ENCODE measurements at places on chromosomes 12 and 14.

DNA sequence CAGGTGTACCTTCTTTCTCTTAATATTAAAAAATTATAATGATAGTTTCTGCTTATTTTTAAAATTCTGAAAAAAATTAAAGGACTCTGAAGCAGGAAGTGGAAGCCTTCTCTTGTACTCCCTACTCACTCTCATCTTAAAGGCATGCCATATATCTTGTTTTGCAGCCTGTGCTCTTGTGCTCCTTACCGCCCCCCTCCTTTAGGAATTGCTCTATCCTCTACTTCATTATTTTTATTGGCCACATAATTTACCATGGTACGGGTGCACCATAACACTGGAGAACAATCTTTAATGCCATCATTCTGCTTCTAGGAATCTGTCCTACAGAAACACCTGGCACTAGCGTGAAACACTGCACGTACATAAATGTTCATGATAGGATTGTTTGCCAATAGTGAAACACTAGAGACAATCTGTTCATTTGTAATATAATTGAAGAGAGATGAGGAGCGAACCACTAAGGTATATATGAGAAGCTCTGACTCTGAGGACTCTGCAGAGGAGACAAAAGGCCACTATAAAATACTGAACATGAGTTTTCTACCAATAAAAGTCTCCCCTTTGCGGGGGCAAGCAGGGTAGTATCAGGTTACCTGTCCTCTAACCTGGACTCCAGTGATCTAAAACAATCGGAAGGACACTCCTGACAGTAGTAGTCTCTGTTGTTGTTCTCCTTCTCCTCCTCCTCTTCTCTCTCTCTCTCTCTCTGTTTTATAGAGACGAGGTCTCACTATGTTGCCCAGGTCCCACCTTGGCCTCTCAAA is 6.3 kb upstream of the NYNRIN start:
- DNase-seq = no peak

GRCh38 chr12:85821206-85821605 is 15.0 kb downstream of the RASSF9 start:
- no peak for DNase-seq

DNA sequence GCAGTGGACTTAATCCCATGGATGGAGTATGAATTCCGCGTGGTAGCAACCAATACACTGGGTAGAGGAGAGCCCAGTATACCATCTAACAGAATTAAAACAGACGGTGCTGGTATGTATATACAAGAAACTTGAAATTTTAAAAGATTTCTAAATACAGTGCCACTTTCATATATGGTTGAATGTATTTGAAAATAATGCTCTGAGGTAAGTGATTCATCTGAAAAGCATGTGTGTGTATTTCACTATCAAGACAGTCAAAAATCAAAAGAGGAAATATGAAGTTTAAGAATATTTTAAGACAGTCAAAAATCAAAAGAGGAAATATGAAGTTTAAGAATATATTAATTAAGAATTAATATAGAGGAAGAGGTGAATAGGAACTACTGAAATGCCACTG is 195.0 kb upstream of the PDZRN4 start:
- DNase-seq = no peak

DNA sequence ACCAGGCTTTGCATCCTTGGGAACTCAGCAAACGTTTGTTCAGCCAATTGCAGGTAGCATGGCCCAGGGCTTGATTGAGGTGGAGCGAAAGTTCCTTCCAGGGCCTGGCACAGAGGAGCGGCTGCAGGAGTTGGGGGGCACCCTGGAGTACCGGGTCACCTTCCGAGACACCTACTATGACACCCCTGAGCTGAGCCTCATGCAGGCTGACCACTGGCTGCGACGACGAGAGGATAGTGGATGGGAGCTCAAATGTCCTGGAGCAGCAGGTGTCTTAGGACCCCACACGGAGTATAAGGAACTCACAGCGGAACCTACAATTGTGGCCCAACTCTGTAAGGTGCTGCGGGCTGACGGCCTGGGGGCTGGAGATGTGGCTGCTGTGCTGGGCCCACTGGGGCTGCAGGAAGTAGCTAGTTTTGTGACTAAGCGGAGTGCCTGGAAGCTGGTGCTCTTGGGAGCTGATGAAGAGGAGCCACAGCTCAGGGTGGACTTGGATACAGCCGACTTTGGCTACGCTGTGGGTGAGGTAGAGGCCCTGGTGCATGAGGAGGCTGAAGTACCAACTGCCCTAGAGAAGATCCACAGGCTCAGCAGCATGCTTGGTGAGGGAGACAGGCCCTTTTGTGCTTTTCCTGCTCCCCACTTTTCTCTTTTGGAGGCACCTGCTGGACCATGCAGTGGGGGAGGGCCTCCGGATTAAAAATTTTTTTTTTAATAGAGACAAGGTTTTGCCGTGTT is 799 bp downstream of the THTPA start:
- DNase-seq = no peak

DNA sequence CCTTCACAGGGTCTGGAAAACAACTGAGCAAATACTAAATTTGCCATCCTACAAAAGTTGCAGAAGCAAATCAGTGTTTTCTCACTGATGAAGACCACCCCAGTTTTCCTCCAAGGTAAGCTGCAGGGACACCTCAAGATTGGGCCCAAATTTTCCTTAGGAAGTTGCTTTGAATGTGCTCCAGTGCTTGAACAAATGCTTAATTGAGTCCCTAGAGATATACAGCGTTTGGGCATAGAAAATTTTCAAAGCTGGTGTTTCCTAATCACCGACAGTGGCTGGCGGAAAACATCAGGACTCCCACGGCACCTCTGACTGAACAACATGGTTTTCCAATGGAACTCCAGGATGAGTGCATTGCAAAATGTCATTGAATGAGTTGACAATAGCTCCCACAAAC is 92.5 kb upstream of the HMGA2 start:
- no peak for DNase-seq
